ENCODE measurements at places on chromosomes 1 and 21.

DNA sequence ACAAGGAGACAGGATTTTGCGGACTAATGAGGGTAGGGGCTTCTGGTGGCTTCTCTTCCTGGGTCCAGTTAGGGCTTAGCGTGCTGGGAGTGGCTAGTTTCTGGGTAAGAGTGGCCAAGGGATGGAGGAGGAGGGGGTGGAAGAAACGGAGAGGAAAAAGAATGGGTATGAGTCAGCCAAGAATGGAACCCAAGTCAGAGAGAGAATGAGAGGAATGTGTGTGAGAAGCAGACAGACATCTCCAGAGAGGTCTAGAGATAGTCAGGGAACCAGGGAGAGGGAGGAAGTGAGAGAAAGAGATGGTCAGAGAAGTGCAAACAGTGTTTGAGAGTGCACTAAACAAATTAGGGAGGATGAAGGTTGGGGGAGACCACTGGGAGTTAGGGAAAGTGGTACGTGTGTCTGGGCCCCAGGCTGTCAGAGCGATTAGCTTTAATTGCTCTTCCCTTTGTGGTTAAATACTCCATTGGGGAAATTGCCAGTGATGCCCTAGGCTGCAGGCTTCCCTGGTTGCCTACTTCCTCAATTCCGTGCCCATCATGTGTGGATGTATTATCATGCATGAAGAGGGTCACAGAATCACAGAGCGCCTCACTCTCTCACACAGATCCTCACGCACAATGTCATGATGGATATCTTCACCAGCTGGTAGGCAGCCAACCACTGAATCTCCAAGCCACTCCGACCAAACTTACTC is 1.4 kb downstream of the PEA15 start:
- DNase-seq, result no peak

GRCh38 chr1:23865543-23865930 is 2.6 kb downstream of the FUCA1 start:
- no peak for DNase-seq

GRCh38 chr1:41333146-41333784 is 28.0 kb upstream of the FOXO6 start:
- DNase-seq, result no peak

- DNase-seq, result no peak
Observed at GRCh38 chr1:203771901-203772301, 6.9 kb downstream of the LAX1 start.

DNA sequence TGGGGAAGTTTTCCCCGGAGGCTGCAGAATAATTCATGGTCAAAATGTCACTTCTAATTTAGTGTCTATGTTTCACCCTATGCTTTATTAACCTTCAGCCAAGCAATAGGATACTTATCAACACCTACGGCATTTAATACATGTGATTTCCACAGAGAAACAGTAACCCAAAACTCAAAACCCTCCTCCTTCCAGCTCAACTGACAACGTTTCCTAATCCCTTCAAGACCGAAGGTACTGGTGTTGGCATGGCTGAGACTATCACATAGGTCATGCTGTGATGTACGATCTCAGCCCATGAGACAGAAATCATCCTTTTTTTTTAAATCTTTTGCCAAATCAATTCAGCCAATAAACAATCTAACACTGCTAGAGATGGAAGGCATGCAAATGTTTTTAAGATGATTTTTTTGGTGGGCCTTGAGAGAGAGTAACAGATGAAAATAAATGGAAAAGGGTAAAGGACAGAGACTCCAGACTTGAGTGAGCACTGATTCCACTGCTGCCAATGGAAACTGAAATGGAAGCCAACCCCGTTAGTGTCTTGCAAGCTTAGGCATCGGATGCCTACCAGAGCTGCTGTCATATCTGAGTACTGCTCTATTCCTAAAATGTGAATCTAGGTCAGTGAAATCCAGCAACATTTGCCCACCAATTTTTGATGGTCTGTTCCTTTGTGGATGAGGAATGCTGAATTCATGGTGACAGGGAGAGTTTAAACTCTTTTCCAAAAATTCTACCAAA is 63.4 kb upstream of the BCL10 start:
- no peak for DNase-seq

Measured in smooth muscle cell of the brain vasculature (primary cell).